NB4 (cell line): ENCODE measurements at places on chromosomes 16 and 17.
A peak's percentile ranks its signal among the peaks of the same experiment; 100 is the strongest.

DNA sequence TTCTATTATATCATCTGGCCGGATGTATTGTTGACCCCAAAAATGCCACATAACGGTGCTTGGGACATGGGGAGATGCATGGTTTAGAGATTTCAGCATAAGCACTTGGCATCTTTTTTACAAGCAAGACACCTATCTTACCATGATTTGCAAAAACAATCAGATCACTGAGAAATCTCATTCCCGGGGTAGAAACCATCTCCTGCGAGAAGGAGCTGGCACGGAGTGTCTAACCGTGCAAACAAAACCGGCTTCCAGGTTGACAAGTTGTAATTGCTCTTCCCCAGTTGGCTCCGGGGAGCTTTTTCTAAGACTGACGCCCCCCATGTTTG is 1.0 kb downstream of the SLC16A6 start:
- no peak for DNase-seq

DNA sequence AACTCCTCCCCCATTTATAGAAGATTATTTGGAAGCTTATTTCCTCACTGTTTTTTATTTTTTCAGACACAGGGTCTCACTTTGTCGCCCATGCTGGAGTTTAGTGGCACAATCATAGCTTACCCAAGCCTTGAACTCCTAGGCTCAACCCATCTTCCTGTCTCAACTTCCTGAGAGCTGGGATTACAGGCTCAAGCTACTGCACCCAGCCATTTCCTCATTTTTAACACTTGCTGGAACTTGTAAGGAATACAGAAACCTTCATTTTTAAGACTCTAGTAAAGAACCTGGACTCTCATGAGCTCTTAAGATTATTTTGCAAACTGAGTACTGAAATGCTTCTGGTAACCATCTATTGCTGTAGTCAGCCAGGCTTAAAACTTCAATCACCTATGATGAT is 29.9 kb downstream of the KANSL1 start:
- peak; percentile 57 for DNase-seq

- DNase-seq = no peak
These were observed 12.4 kb upstream of the GFAP start for GRCh38 chr17:44927696-44928095.

- DNase-seq = no peak
These were observed 31.0 kb upstream of the TRAP1 start for GRCh38 chr16:3748307-3748706.

GRCh38 chr16:70715055-70715858 is 29.4 kb upstream of the MTSS2 start:
- peak; percentile 71 for DNase-seq

- no peak for DNase-seq
These were observed 40.4 kb upstream of the NOS2 start for GRCh38 chr17:27840688-27841087.

DNA sequence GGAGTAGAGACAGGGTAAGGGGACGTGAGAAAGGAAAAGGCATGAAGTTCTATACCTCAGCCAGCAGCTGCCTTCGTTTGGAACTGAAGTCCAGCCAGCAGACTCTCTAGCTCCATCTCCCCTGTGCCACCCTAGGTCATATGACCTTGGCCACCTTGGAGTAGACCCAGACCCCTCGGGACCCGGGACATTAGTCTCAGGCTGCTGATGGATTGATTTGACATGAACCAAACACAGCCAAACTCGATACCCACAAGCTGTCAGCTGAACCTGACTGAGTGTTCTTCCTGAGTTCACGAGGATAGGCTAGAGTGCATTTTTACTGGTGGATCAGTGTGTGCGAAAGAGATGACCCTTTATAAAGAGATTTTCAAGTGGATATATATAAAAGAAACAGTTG is 68.5 kb downstream of the YPEL2 start:
- DNase-seq = no peak

GRCh38 chr17:70184770-70185169 is 15.4 kb downstream of the KCNJ2 start:
- DNase-seq = no peak

DNA sequence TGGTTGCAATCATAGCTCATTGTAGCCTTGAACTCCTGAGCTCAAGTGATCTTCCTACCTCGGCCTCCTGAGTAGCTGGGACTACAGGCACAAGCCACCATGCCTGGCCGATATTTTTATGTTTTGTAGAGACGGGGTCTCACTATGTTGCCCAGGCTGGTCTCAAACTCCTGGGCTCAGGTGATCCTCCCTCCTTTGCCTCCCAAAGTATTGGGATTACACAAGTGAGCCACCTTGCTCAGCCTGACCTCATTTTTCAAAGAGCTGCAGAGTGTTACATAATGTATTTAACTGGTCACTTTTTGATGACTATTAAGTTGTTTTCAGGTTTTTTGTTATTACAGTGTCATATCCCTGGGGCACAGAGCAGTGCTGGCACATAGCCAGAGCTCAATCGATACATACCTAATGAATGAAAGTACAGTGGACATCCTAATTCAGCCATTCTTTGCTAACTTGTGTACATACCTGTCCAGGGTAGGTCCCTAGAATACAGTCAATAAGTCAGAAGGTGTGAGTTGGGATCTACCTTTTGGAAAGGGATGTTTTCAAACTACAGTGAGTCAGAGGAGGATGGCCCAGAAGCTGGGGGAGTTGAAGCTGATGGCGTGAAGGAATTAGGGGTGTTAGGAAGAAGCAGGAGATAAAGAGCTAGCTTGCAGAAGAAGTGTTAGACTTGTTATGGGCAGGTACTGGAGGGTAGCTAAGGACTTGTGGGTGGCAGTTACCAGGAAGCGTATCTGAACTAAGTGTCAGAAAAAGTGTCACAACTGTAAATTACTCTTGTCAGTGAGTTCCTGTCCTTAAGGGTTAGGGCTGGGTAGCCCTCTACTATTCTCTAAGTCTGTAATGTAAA is 20.1 kb upstream of the CYLD start:
- no peak for DNase-seq
